GM23338 (cell line): ENCODE measurements at places on chromosomes 16 and 17. TPM values are rescaled to one million over a fixed set of nuclear protein-coding genes. Genes with fewer than 3 reads are reported as not detected.

- DNase-seq, result no peak
Measured at GRCh38 chr17:65942592-65942991, 249.3 kb downstream of the CEP112 start.

Gene VTN
- 0.16 and 0.17 TPM in 2 replicates for polyA plus RNA-seq

GRCh38 chr16:57479205-57479975 is 6.9 kb downstream of the DOK4 start:
- peak; percentile 86 for DNase-seq

Gene CHTF18
- polyA plus RNA-seq, result 61.3 and 69.2 TPM in 2 replicates

- DNase-seq, result peak; percentile 85
Measured at GRCh38 chr16:66934138-66934838, at the start of gene CIAO2B. Gene CIAO2B (minus strand): TSS chr16:66934402. CDS start chr16:66934364, 38 bp downstream.

GRCh38 chr16:19645557-19645981 is 72.5 kb downstream of the KNOP1 start:
- DNase-seq, result no peak

DNA sequence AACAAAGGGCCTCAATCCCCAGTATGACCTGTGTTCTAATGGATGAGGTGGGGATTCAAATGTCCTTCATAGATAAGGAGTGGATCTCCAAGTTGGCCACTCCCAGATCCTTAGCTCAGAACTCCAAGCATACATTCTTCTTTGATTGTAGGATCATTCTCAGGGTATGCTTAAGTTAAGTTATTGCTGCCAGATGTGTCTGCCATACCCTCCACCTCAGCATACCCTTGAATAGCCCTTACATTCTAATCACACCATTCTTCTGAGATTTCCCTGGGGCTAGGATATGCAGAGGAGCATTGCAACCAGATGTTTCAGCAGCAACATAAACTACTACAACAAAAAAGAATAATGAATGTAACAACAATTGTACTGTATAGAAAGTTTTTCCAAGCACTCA is 1.6 kb upstream of the KRTAP2-4 start:
- DNase-seq, result no peak

GRCh38 chr16:11333702-11334101 is 11.6 kb upstream of the RMI2 start:
- no peak for DNase-seq

Gene CLEC19A
- 0.26 TPM in 1 of 2 replicates, not detected in the other for polyA plus RNA-seq

- DNase-seq, result no peak
Measured at GRCh38 chr16:88022076-88023042, 71.1 kb downstream of the BANP start.

Gene PIK3R5
- polyA plus RNA-seq, result 1.4 and 1.7 TPM in 2 replicates

Gene CNGB1
- polyA plus RNA-seq, result not detected in 2 replicates

Gene PMFBP1
- 1.5 and 3.3 TPM in 2 replicates for polyA plus RNA-seq

DNA sequence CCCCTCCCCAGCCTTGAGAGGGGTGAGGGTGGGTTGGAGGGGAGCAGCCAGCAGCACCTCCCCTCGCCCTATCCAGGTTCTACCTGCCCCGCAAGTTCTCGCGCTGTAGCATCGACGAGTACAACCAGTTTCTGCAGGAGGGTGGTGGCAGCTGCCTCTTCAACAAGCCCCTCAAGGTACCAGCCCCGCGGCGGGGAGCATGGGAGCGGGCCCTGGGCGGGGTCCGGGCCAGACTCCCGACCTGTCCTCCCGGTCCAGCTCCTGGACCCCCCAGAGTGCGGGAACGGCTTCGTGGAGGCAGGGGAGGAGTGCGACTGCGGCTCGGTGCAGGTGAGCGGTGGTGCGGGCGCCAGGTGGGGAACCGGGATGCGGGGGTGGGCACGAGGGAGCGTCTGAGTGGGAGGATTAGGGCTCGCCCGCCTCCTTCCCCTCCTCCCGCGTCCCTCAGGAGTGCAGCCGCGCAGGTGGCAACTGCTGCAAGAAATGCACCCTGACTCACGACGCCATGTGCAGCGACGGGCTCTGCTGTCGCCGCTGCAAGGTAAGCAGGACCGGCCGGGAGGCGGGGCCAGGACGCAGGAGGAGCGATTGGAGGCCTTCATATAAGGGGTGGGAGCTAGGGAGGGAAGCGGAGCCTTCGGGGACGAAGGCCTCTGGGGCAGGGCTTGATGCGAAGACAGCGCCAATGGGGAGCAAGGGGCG is 16.5 kb downstream of the ADAM11 start:
- peak; percentile 99 for DNase-seq
